CD8-positive, alpha-beta memory T cell (primary cell): ENCODE measurements at places on chromosomes 7 and 10. TPM values are rescaled to one million over a fixed set of nuclear protein-coding genes. Genes with fewer than 3 reads are reported as not detected.

DNA sequence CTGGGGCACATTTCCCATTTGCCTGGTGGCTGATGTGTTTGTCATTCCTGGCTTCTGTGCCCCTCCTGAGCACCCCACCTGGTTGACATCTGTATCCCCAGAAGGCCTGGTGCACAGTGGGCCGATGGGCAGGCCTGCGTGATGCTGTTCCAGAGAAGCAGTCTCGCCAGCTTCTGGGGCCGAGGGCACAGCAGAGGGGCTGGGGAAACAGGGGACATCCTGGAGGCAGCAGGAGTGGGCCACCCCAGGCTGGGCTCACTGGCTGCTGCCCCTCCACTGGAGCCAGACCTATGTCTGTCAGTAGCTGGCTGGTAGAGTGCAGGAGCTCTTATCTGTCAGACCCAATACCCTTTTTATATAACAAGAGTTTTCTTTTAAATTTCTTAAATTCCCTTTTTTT lies 896 bp upstream of the MYL7 start:
- H3K4me1 ChIP-seq = peaks cover 7% of the 10 kb centered on the region
- H3K36me3 ChIP-seq = no peaks in the 10 kb centered on the region
- H3K27ac ChIP-seq = no peak overlapping the region
- no peak for DNase-seq

GIMAP5 gene
- total RNA-seq = 70.4 TPM

- H3K4me3 ChIP-seq = no peak overlapping the region
- H3K4me1 ChIP-seq = no peaks in the 10 kb centered on the region
- H3K27ac ChIP-seq = no peak overlapping the region
- no peaks in the 10 kb centered on the region for H3K36me3 ChIP-seq
Measured at GRCh38 chr7:103009466-103010185, 65.0 kb downstream of the FBXL13 start.

HTR7 gene
- not detected for total RNA-seq

DNA sequence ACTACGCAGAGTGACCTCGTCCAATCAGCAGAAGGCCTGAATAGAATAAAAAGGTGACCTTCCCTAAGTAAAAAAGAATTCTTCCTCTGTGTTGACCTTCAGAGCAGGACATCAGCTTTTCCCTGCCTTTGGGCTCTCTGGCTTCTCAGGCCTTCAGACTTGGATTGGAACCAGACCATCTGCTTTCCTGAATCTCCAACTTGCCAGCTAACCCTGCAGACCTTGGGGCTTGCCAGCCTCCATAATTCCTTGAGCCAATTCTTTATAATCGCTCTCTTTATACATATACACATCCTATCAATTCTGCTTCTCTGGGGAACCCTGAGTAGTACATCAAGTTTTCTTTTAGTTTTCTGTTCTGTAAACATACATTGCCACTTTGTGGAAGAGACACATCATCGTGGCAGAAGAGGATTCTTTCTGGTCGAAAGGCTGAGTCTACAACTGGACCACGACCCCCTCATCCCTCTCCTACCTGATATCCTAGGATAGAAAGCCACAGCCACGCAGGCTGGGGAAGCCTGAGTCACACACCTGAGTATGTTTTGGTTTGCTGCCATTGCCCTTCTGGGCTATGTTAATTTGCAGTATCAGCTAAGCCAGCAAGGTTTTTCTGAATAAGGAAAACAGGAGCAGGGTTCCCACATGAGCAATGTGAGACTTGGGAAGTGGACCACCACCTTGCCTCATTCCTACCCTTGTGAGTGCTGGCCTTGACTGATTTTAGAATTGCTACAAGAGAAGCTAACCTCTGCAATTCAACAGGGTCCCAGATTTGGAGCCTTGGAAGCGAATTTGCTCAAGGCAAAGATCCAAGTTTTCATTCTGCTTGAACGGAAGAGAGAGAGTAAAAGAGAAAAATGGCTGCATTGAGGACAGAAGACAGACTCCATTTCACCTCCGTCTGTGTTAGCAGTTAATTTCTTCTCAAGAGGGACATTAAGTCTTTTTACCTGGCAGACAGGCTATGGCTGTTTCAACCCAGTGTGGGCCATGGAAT lies 445.2 kb upstream of the FZD8 start:
- no peak for DNase-seq
- H3K27me3 ChIP-seq = no peaks in the 10 kb centered on the region
- no peak overlapping the region for H3K27ac ChIP-seq
- H3K36me3 ChIP-seq = no peaks in the 10 kb centered on the region
- H3K4me3 ChIP-seq = no peak overlapping the region
- H3K4me1 ChIP-seq = no peaks in the 10 kb centered on the region
